IPS-NIHi11 (cell line): ENCODE measurements at places on chromosomes 6 and 20.
A peak's percentile ranks its signal among the peaks of the same experiment; 100 is the strongest.

DNA sequence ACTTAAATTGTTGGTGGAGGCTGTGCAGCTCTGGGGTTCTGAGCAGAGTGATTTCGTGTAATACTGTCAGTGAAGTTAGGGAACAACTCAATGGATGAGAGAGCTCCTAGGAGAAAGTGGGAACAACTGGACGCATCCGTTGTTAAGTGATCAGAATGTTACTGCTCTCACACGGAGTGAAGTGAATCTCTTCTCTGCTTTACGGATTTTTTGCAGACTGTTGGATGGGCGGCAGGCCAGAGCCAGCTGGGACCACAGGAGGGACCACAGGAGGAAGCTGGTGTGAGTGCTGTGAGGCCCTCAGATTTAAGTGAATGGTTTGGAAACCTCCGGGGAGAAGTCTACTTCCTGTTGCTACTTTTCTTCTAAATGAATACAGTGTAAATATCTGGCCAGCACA lies 23.7 kb upstream of the PPP1R14C start:
- DNase-seq, result no peak

DNA sequence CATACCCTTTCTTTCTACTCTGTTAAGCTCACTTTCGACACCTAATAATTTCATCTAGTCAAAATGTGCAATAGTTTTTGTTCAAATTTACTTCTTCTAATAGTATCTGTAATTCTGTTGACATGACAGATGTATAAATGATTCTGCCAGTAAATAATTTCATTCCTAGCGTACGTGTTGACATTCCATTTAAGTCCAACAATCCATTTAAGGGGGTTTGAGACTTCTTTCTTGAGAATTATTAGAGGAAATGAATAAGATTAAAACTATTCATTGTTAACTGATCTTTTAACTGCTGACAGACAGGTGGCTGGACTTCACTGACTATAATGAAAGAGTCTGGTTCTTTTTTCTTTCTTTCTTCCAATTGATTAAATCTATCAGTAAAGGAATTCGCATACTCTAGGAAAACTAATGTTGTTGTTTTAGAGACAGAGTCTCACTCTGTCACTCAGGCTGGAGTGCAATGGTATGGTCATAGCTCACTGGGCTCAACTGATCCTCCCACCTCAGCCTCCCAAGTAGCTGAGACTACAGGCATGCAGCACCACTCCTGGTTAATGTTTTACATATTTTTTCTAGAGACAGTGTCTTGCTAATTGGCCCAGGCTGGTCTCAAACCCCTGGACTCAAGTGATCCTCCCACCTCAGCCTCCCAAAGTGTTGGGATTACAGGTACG lies 55.9 kb downstream of the MAP3K5 start:
- DNase-seq, result no peak

DNA sequence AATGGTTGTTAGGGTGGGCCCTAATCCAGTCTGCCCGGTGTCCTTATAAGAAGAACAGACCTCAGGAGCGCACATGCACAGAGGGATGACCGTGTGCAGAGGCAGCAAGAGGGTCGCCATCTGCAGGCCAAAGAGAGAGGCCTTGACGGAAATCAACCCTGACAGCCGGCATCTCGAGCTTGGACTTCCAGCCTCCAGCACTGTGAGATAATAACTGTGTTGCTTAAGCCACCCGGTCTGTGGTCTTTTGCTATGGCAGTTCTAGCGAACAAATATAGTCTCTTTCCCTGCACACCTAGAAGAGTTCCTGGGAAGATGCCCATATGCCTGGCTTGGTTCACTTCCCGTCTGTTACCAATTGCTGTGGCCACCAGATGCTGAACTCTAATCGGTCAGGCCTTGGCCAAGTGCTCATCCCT lies 35.3 kb upstream of the PTGIS start:
- peak; percentile 71 for DNase-seq

- DNase-seq, result no peak
Observed at GRCh38 chr6:159973951-159974350, 5.1 kb downstream of the IGF2R start.

DNA sequence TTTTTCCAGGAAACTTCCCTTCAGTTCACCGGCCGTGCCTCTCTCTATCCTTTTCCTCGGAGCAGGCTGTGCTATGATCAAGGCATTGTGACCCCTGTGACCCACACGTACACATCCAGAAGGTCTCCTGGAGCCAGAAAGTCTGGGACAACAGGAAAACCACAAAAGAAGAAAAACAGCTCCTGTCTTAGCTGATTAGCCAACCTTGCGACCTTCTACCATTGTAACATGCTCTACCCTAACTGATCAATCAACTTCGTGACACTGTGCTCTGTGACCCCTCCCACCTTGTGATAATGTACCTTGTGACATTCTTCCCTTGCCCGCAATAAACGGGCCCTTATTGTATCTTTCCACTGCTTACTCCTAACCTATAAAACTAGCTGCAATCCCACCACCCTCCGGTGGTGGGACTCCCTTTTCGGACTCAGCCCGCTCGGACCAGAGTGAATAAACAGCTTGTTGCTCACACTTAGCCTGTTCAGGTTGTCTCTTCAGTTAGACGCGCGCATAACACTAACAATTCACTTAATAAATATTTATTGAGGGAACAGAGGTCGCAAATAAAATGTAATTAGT lies 24.2 kb downstream of the ZNF311 start:
- peak; percentile 65 for DNase-seq

GRCh38 chr6:128723667-128724066 lies 159.3 kb upstream of the LAMA2 start:
- no peak for DNase-seq

DNA sequence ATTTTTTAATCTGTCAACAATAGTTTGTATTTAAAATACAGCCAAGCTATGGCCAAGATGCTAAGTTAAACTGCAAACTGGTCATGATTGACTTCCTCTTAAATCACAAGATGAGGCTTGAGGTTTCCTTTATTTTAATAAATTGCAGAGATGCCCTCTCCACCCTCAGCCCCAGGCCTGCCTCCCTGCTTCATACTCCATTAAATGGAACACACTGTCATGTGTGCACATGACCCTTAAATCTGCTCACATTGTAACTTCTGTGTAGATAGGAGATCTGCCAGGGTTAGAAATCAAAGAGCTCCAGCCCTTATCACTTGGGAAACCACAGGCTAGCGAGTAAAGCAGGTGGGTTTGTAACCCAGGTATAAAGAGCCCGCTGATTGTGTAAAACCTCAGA lies 20.8 kb downstream of the DUSP22 start:
- no peak for DNase-seq

- no peak for DNase-seq
Observed at GRCh38 chr6:119844387-119844786, 494.8 kb upstream of the MAN1A1 start.

DNA sequence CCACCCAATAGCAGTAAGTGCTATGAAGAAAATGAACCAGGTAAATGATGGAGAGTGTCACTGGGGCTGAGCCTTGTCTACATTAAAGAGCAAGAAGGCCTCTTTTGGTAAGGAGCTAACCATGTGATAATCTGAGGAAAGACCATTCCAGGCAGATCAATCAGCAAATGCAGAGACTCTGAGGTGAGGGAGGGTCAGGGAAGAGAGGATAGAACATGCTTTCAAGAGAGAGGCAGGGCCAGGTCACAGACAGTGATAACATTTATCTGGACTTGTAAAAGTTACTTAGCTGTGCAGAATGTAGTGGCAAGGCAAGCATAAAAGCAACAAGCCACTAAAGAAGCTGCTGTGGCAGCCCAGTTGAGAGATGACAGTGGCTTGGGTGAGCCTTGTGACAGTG lies 197.3 kb downstream of the TASP1 start:
- DNase-seq, result no peak

DNA sequence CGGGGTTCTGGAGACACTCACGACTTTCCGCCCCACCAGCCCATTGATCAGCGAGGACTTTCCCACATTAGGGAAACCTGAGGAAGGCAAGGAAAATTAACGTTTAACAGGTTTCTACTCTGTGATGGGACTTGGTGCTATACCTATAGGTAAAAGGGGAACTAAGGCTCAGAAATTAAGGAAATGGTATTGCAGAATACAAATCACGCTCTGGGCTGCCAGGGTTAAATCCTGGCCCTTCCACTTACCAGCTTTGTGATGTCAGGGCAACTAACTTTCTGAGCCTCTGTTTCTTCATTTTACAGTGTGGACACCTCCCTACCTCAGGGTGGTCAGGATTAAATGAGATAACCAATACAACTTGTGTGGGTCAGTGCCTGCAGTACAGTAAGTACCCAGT lies 8.8 kb downstream of the GNL1 start:
- no peak for DNase-seq

DNA sequence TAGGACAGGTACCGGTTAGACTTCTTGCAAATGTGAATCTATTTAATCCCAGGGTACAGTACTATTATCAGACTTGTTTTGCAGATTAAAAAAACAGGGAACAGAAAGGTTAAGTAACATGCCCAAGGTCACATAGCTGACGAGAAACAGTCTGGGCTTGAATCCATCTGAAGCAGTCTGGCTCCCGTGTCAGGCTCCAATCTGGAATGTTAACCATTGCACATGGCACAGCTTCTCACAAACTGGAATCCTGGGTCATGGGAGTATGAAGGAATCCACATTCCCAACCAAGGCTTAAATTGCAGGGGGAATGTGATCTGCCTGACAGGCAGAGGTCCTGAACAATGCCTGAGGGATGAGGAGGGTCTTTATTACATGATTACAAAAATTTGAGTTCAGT lies 187.5 kb upstream of the SPTLC3 start:
- DNase-seq, result no peak

- no peak for DNase-seq
Observed at GRCh38 chr20:15059438-15059837, 722.0 kb upstream of the FLRT3 start.

GRCh38 chr6:131597446-131597845 lies 24.4 kb downstream of the ARG1 start:
- no peak for DNase-seq

- DNase-seq, result no peak
Observed at GRCh38 chr6:158026901-158027589, 45.4 kb downstream of the SYNJ2 start.

DNA sequence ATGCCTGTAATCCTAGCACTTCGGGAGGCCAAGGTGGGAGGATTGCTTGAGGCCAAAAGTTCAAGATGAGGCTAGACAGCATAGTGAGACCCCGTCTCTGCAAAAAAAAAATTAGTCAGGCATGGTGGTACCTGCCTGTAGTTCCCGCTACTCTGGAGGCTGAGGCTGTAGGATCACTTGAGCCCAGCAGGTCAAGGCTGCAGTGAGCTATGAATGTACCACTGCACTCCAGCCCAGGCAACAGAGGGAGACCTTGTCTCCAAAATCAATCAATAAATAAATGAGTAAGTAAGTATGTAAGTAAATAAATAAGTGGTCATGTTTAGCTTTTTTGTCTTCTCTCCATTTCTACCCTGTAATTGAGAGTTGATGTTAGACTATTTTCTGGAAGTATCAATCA lies 336.8 kb downstream of the FARS2 start:
- DNase-seq, result no peak

- DNase-seq, result no peak
Observed at GRCh38 chr6:106146852-106147351, 60.8 kb downstream of the PRDM1 start.

- DNase-seq, result no peak
Observed at GRCh38 chr20:26216025-26216424, 519.4 kb upstream of the ZNF337 start.

- DNase-seq, result no peak
Observed at GRCh38 chr6:35352735-35353134, 10.4 kb downstream of the PPARD start.

GRCh38 chr6:6002848-6003620 lies 3.7 kb downstream of the NRN1 start:
- no peak for DNase-seq

GRCh38 chr20:46151936-46152335 lies 33.8 kb downstream of the CD40 start:
- peak; percentile 84 for DNase-seq

DNA sequence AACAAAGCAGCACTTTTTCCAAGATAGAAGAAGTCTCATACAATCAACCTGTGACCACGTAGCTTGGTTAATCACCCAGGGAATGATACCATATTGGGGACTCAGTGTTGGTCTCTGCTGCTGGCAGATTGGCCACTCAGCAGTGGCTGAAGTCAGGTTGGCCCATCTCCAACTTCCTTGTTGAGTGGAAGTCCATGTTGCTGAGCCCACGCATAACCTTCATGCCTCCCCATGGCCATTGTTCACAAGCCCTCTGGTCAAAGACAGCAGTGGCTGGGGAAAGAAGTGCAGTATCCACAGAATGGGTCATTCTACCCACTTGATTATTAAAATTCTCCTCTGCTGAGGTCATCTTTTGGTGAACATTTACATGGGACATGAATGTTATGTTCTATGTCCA lies 38.5 kb downstream of the PKIB start:
- DNase-seq, result no peak

GRCh38 chr6:167570460-167571400 lies 245.8 kb downstream of the TTLL2 start:
- peak; percentile 6 for DNase-seq

- no peak for DNase-seq
Observed at GRCh38 chr6:44229376-44230033, 6.1 kb downstream of the SLC29A1 start.

DNA sequence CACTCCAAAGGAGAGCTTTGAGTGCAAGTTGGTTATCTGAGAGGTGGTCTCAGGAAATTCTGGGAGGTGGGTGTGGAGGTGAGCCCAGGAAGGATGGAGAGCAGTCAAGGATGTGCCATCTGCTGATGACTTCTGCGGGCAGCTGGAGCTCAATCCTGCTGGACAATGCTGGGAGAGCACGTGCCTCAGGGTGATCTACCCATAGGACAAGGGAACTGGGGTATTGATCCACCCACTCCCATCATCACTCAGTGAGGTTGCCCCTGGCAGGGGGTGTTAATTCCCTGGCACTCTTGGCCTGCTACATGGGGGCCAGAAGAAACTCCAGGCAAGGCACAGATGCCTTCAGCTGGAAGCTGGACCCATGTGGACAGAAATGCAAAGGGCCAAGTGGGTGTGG lies 7.1 kb upstream of the ZBP1 start:
- DNase-seq, result no peak

- peak; percentile 71 for DNase-seq
Observed at GRCh38 chr6:42661540-42662153, 60.8 kb downstream of the PRPH2 start.

- DNase-seq, result no peak
Observed at GRCh38 chr20:38534756-38535155, 46.2 kb upstream of the ADIG start.

GRCh38 chr6:166610069-166610468 lies 17.0 kb downstream of the RPS6KA2 start:
- DNase-seq, result no peak

GRCh38 chr6:23174781-23175361 lies 605.5 kb downstream of the HDGFL1 start:
- no peak for DNase-seq
